Activated CD4-positive, alpha-beta T cell treated with anti-CD3 and anti-CD28 coated beads, Interleukin-2, amount 10 ng/mL, durations not matched to agents 7 days and 5 days (primary cell): ENCODE measurements at places on chromosomes 16 and 17.

GRCh38 chr17:20774472-20775135 is 195.1 kb downstream of the CDRT15L2 start:
- H3K27me3 ChIP-seq, result peaks cover 7% of the 10 kb centered on the region
- no peak overlapping the region for H3K27ac ChIP-seq
- no peaks in the 10 kb centered on the region for H3K36me3 ChIP-seq
- no peak overlapping the region for H3K4me3 ChIP-seq
- DNase-seq, result no peak

DNA sequence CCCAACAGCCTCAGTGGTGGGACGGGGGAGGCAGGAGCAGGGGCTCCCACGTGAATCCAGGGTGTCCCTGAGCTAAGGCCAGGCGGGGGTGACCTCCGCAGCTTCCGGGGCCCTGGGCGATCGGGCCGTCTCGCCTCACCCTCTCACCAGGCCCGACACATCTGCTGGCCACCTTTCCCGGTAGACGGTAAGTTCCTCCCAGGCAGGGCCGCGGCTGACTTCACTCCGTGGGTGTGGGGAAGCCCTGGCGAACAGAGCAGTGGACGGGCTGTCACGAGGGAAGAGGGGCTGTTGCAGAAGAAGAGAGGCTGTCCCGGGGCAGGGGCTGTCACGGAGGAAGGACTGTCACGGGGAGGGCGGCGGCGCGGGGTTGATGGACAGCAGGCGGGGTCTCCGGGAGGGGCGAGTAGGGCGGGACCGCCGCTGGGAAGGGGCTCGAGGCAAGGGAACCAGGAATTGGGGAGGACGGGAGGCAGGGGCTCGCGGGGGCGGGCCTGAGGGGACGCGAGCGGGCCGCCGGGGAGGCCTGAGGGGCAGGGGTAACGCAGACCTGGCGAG is 498 bp downstream of the PKMYT1 start:
- peak overlapping the region; percentile 92 for H3K27ac ChIP-seq
- H3K4me3 ChIP-seq, result peak overlapping the region; percentile 89
- peaks cover 44% of the 10 kb centered on the region for H3K4me1 ChIP-seq

DNA sequence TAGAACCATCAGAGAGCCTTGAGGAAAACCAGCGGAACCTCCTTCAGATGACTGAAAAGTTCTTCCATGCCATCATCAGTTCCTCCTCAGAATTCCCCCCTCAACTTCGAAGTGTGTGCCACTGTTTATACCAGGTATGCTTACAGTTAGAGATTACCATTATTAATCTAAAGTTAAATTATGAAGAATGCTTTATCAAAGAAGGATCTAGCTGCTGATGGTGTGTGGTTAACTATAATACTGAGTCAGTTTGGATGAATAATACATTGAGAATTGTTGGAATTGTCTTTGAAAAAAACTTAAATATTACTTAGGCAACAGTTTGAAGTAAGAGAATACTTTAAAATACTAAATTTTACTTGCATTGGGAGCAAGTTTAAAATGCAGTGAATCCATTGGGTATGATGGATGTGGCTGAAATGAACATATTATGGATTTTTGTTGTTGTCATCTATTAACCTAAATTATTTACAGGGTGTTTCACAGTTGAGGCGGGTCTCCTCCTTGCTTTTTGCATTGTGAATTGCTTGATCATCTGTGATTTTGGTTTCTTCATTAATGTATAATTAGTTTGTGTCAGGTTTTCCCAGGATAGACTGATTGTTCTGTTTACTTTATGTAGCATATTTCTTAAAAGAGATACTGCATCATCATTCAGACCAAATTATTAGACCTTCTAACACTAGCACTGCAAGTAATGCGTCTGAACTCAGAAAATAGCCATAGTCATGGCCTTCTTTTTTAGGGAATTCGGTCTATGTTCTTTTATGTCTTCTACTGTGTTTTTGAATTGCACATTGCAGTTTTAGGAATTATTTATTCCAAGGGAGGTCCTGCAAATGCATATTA is 47.8 kb downstream of the OMG start:
- H3K4me1 ChIP-seq, result no peaks in the 10 kb centered on the region
- no peaks in the 10 kb centered on the region for H3K36me3 ChIP-seq
- no peaks in the 10 kb centered on the region for H3K27me3 ChIP-seq
- DNase-seq, result no peak
- H3K27ac ChIP-seq, result no peak overlapping the region

DNA sequence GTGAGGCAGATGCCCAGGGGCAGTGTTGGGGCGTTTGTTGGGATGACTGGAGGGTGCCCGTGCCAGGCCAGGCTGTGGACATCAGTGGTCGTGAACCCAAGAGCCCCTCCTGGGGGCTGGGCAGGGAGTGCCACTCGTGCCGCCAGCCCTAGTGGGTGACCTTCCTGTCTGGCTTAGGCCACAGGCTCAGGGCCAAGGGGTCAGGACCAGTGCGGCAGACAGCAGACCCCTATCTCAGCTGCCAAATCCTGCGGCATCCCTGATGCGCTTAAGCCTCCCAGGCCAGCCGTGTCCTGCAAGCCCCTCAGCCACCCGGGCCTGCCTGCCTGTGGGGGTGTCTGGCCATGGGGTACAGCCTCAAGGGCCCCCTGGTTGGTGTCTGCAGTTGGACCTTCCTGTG is 14.7 kb downstream of the PRSS27 start:
- no peaks in the 10 kb centered on the region for H3K27me3 ChIP-seq
- H3K27ac ChIP-seq, result no peak overlapping the region
- H3K4me3 ChIP-seq, result no peak overlapping the region

DNA sequence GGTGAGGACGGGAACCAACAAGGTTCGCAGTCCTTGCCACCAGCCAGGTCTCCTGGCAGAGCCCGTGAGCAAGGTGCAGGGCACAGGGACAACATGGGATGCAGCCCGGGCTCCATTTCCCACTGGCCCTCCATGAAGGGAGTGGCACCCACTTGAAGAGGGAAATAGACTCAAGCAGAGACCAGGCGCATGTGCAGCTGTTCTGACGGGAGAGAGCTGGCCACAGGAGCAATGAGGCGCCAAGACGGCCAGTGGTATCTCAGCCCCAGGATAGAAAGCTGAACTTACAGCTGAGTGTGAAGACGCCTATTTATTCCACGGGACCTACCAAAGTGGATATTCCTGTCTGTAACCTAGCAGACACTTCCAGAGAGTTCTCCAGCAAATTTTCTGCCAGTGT is 8.2 kb upstream of the FOXJ1 start:
- H3K27me3 ChIP-seq, result no peaks in the 10 kb centered on the region
- peaks cover 84% of the 10 kb centered on the region for H3K36me3 ChIP-seq
- no peak overlapping the region for H3K27ac ChIP-seq
- peaks cover 74% of the 10 kb centered on the region for H3K4me1 ChIP-seq
- no peak overlapping the region for H3K4me3 ChIP-seq

DNA sequence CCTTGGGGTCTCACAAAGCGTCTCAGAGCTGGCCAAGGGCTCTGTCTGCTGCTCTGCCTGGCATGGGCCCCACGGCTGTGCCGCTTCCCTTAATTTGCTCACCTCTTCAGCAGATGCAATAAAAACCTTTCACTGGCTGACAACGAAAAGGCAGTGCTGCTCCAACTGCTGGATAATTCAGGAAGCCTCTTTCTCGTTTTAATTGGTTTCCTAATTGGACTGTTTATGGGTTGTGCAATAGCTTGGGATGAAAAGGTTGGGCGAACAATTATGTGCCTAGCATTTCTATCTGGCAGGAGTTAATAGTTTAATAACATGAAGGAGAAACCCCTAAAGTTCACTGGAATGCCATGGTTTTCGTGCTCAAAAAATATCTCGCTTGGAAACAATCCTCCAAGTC is 234.1 kb upstream of the IRX5 start:
- H3K27me3 ChIP-seq, result no peaks in the 10 kb centered on the region
- no peaks in the 10 kb centered on the region for H3K36me3 ChIP-seq
- no peak overlapping the region for H3K4me3 ChIP-seq
- no peak for DNase-seq
- H3K4me1 ChIP-seq, result no peaks in the 10 kb centered on the region

GRCh38 chr16:80837533-80838147 is 33.2 kb upstream of the CDYL2 start:
- DNase-seq, result no peak
- no peaks in the 10 kb centered on the region for H3K4me1 ChIP-seq
- peaks cover 43% of the 10 kb centered on the region for H3K27me3 ChIP-seq
- no peaks in the 10 kb centered on the region for H3K36me3 ChIP-seq
- no peak overlapping the region for H3K27ac ChIP-seq

- H3K4me1 ChIP-seq, result peaks cover 21% of the 10 kb centered on the region
- H3K27ac ChIP-seq, result peak overlapping the region; percentile 66
- no peak for DNase-seq
Measured at GRCh38 chr16:53209877-53210276, 155.1 kb downstream of the CHD9 start.

DNA sequence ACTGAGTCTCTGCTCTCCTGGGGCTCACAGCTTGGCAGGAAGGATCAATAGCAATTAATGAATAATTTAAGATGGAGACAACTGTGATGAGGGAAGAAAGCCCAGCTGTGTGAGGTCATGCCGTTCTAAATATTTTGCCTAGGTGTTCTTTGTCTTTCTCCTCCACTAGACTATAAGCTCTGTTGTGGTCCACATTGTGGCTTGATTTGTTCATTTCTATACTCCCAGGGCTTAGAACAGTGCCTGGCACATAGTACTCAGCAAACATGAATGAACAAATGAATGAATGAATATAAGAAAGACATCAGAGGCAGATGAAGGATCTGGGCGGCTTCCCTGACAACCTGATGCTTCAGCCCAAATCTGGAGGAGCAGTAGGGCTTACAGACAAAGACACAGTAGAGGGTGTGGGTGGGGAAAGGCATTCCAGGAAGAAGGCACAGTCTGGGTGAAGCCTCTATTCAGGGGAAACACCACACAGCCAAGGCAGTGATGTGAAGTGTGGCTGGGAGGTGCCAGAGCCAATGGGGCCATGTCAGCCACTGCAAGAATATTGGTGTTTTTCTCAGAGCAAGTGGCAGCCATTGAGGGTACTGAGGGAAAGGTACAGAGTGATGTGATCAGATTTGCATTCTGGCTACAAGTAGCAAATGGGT is 8.3 kb downstream of the CDH13 start:
- H3K4me1 ChIP-seq, result peaks cover 20% of the 10 kb centered on the region
- H3K27ac ChIP-seq, result no peak overlapping the region
- peaks cover 21% of the 10 kb centered on the region for H3K27me3 ChIP-seq
- H3K4me3 ChIP-seq, result no peak overlapping the region
